ENCODE measurements at places on chromosomes 2 and 18.

GRCh38 chr2:95336406-95336805 is 39.3 kb downstream of the KCNIP3 start:
- no peak for DNase-seq

- no peak for DNase-seq
These were observed at the start of gene TCF7L1 for GRCh38 chr2:85132834-85133637. Gene TCF7L1 (plus strand): TSS chr2:85133392. CDS start chr2:85133685, 293 bp downstream.

DNA sequence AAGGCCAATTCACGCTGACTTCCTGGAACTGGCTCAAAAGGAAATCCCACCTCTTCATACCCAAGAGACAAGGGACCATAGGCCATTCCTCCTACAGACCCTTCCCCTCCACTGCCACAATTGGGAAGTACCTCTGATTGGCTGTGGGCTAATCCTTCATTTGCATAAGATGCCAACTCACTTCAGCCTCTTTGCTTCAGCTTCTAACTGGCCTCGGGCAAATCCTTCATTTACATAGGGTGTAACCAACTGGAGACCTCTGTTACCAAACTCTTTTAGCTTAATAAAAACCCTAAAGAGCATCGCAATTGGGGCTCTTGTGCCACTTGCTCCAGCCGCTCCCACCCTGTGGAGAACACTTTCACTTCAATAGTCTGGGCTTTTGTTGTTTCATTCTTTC is 38.2 kb downstream of the MC2R start:
- DNase-seq = no peak

DNA sequence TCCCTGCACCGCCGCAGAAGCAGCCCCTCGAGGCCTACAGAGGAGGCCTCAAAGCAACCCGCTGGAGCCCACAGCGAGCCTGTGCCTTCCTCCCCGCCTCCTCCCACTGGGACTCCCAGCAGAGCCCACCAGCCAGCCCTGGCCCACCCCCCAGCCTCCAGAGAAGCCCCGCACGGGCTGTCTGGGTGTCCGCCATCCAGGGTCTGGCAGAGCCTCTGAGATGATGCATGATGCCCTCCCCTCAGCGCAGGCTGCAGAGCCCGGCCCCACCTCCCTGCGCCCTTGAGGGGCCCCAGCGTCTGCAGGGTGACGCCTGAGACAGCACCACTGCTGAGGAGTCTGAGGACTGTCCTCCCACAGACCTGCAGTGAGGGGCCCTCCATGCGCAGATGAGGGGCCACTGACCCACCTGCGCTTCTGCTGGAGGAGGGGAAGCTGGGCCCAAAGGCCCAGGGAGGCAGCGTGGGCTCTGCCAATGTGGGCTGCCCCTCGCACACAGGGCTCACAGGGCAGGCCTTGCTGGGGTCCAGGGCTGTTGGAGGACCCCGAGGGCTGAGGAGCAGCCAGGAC is 31.2 kb downstream of the GPC1 start:
- DNase-seq = no peak

All from stimulated activated CD8-positive, alpha-beta memory T cell treated with anti-CD3 and anti-CD28 coated beads, Interleukin-2, amount 100 ng/mL, for 1 hour (primary cell).